ENCODE measurements at places on chromosomes 3 and 15.

GRCh38 chr15:48823706-48824105 is 12.8 kb upstream of the CEP152 start:
- no peak for DNase-seq

GRCh38 chr3:122295266-122296062 is 29.6 kb upstream of the CSTA start:
- no peak for DNase-seq

- DNase-seq, result no peak
Measured at GRCh38 chr15:87492321-87492720, 764.2 kb downstream of the NTRK3 start.

DNA sequence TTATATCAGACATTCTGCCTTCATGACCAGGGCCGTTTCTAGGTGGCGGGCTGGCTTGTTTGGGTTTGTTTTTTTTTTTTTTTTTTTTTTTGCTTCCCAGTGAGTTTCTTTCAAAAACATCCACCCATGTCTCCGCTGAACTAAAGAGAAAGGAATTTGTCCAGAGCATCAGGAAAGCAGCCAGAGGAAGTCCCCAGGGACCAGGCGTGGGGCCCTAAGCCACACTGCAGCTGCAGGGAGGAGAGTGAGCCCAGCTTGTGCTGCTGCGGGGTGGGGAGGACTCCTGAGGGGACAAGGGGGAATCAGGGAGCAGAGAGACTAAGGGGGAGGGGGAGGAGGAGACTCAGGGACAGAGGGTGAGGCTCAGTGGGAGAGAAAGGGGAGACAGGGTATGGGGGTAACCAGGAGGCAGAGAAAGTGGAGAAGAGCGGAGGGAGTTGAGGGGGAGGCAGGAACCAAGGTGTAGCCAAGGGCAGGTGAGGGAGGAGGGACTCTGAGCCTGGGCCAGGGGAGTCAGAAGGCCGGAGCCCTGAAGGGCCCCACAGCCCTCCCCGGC is 49.5 kb downstream of the CYP11A1 start:
- no peak for DNase-seq

- no peak for DNase-seq
Measured at GRCh38 chr3:78497021-78497420, 1270.8 kb downstream of the ROBO1 start.

DNA sequence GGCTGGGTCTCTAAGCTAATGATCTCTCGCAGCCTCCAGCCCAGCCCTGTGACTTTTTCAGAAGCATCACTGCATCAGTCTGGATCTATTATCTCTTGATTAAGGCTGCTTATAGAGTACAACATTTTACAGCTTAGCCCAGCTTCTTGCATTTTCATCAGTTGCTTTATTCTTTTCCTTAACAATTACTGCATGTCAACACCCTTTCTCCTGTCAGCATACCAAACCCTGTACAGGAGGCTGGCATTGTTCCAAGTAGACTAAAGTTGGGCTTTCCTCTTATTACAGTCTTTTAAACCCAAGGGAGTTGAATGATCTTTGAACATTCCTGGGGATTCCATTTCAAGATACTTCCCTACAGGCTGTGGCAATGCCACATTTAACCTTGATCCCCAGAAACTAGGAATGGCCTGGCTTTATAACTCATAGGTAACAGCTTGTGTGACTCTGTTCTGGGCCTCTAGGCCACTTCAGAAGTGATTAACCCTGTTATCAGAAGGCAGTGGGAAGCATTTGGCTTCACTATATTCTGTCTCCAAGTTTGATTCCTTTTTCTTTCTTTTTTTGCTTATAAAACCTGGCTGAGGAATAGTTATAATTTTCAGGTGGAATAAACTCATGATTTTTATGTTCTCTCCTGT is 182.9 kb downstream of the KCNMB2 start:
- no peak for DNase-seq

DNA sequence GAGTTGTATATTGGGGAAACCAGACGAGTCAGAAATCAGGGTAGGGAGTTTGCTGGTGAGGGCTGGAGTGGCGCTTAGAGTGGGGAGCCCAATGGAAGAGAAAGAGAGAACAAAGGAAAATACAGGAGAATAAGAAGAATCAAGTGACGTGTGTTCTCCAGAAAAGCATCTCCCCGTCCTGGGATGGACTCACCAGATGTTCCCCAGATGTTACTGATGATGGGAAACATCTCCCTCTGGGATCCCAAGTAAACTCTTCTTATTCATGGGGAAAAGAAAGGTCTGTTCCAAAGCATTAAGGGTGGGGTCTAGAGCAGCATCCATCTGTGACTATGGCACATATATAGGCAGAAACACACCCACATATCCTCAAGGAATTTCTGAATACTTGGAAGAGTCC is 3.0 kb upstream of the CSRNP1 start:
- no peak for DNase-seq

GRCh38 chr3:185530856-185531255 is 21.5 kb downstream of the LIPH start:
- DNase-seq, result no peak

DNA sequence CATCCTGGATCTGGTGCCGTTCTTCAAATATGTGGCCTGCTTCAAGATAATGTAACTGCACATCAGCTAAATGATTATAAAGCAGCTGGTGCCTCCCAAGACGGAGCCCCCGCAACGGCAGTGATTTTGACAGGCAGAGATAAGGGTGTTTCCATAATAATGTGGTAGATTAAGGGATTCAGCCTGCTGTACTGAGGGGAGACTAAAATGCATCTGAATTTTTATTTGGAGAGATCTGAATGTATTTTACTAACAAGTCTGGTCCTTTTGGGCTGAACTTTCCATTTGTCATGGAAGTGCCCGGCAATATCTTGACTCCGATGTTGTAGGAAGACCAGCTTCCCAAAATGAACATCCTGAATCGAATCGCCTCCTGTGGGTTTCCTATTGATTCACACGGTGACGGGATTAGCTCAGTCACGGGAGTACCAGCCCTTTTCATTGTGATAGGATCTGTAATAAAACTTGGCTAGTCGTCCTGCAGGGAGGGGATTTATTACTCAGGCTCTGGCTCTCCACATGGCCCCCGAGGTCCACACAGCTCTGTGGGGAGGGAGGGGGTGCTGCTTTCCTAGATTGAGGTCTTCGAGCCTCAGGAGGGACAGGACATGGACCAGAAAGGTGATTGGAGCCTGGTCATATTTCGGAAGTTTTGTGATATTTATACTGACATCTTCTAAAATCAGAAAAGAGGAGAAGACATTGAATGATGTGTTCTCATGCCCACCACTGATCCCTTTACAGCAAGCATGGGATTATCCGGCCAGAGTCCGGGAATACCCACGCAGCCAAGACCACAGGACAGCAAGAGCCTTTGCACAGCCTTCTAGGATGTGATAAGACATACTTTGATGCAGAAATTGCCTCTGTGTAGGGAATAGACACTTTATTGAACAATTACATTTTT is 2.5 kb upstream of the PCSK6 start:
- no peak for DNase-seq

- no peak for DNase-seq
Measured at GRCh38 chr3:114809668-114810413, 337.2 kb downstream of the ZBTB20 start.

DNA sequence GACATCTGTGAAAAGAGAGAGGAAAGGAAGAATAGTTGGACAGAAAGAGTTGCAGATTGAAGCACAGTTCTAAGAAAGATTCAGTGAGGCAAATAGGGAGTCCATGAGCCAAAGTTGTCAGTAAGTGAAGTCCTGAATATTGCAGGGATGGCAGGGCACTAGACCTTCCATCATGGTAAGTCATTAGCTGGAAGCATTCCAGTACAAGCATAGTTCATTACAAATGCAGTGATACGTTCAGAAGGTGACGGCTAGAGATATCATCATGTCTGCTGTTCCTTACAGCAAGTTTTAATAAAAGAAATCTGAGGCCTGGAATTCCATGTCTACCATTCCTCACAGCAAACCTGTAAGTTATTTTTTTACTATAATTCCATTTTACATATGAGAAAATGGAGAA is 720.1 kb downstream of the GBE1 start:
- DNase-seq, result no peak

Measured in NT2/D1 (cell line).